Omental fat pad (tissue), 4 donors: ENCODE measurements at places on chromosomes 11 and 22.

- DNase-seq = no peak
Observed at GRCh38 chr11:126415669-126416420, 60.4 kb downstream of the ST3GAL4 start.

DNA sequence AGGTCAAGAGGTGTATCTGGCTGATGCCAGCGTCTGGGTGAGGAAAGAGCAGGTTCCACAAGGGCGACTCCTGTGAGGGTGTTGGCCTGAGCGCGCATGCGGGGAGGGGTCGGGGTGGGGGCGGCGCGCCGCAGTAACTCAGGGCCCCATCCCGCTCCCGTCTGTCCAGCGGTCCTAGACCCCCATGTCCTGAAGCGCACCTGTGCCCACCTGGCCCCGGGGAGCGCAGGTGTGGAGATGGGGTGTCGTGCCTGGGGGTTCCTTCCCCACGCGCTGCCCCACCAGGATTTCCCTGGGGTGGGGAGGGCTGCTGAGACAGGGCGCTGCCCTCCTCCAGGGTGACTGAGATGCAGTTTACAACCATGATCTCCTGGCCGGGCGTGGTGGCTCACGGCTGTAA lies 20.9 kb downstream of the RNH1 start:
- DNase-seq = no peak

GRCh38 chr11:12540913-12541582 lies 133.2 kb upstream of the TEAD1 start:
- DNase-seq = no peak

DNA sequence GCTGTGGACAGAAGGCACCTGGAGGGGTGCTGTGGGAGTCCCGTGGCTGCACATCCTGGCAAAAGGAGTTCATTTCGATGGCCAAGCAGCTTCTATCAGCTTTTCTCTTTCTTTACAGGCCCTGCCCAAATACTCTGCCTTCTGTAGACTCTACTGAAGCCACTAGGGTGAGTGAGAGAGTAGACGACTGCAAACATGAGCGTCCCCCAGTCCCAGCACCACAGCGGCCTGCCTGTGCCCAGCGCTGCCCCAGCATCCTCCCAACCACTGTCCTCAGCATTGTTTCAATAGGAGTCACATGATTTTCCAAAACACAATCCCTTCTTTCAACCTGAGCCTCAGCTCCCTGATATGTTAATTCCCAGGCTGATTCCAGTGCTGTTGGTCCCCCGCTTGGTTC lies 110.0 kb downstream of the KIRREL3 start:
- no peak for DNase-seq

- DNase-seq = no peak
Observed at GRCh38 chr11:119178166-119178680, 7.1 kb upstream of the NHERF4 start.

GRCh38 chr22:23969071-23969470 lies 2.4 kb downstream of the DDTL start:
- DNase-seq = no peak

- no peak for DNase-seq
Observed at GRCh38 chr11:15613251-15613650, 498.5 kb downstream of the INSC start.

GRCh38 chr11:72988821-72989220 lies 153.3 kb downstream of the FCHSD2 start:
- DNase-seq = no peak

DNA sequence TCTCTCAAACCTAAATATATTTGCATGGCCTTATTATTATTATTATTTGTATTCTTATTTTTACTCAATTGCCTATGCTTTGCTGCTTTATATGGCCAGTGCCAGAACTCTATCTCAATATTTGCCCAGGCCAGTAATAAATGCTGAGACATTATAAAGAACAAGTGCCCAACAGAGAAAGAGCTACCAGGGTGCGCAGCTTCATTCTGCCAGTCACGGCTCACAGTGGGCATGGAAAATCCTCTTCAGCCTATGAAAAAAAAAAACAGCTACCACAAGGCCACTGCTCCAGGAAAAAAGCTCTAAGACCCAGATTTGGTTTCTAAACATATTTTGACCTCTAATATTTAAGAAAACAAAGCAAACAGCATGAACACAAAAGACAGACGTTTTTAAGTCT lies 1223.6 kb downstream of the LRRC4C start:
- no peak for DNase-seq

- DNase-seq = no peak
Observed at GRCh38 chr22:30557243-30557642, 10.7 kb upstream of the SEC14L6 start.

- no peak for DNase-seq
Observed at GRCh38 chr22:49705216-49705971, 122.3 kb downstream of the BRD1 start.

- no peak for DNase-seq
Observed at GRCh38 chr11:69509846-69510390, 28.5 kb downstream of the LINC01488 start.

DNA sequence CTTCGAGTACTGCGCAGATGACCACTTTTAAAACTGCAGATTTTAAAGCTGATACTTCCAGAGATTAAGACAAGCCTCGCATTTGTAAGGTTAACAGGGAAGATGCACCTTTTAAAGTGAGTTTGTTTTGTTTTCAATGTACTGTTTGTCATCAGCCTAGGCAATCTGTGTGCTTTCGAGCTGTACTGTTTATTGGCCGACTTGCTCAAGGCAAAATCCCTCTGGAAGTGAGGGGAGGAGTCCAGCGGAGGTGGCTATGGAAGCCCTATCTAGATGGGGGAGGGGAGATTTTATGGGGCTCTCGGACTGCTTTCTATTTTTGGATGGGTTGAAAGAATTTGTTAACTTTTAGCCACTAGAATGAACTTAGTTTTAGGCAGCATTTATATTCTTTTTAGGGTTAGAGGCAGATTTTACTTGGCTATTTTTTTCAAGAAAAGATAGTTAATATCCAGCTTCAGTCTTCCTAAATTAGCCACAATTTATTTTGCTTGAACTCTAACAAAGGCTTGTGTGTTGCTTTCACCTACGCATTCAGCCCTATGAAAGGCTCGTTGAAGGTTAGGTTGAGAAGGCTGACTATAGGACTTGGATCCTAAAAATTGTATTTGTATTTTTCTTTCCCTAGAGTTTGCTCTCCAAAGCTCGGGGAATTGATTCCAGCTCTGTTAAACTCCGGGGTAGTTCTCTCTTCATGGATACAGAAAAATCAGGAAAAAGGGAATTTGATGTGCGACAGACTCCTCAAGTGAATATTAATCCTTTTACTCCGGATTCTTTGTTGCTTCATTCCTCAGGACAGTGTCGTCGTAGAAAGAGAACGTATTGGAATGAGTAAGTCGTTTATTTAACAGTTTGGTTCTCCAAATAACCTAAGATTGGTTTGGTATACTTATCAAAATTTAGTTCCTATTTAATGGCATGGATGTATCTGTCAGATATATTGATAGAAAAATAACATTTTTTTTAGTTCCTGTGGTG lies 2.1 kb downstream of the WEE1 start:
- no peak for DNase-seq

DNA sequence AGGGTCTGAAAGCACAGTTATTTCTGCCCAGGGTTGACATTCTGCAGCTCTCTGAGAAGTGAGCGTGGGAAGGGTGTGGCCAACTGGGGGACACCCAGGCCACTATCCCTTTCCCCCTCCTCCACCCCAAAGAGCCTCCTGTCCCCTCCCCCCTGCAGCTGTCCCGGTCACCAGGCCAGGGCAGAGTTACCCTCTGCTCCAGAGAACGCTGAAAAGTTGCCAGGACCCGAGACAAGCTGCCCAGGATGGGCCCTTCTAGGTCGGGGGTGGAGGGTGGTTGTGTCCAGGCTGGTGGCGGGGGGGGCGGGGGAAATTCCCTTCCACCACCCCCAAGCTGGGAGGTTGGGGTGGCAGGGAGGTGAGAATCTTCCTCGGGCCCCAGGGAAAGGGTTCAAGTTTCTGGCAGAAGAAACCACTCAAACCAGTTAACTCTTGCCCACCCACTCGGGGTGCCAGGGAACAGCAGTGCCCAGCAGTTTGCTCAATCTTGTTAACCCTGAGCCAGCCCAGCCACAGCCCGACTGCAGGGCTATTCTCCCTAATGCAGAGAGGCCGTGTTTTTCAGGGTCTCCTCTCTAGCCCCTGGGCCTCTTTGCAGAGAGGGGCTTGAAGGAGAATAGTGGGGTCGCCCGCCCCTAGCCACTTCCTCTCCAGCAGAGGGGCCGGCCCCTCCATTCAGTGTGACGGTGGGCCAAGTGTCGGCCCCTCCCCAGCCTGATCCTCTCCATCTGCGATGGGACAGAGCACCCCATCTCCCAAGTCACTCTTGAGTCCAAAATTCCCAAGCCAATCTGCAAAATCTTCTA lies 697 bp downstream of the LGALS1 start:
- DNase-seq = no peak

DNA sequence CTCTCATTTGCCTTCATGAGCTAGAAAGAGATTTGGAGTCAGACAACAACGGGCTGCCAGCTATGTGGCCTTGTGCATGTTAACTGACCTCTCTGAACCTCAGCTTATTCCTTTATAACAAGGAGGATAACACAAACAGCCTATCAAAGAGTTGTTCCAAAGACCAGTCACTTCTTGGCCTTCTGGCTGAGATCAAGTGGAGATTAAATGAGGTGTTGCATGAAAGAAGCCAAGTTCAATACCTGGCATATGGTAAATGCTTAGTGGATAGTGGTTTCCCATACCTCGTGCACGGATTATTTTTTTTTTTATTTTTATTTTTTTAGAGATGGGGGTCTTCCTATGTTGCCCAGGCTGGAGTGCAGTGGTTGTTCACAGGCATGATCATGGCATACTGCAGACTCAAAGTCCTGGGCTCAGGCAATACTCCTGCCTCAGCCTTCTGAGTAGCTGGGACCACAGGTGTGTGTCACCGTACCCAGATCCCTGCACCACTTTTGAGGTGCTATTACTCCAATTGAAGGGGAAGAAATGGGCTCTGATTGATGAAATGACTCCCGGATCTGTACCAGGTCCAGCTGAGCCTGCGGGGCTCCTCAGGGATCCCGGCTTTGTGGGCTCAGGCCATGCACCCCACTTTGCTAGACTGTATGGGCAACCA lies 4.9 kb downstream of the LGALS1 start:
- no peak for DNase-seq

- no peak for DNase-seq
Observed at GRCh38 chr11:19366992-19367709, 126.4 kb upstream of the E2F8 start.

- DNase-seq = no peak
Observed at GRCh38 chr22:19631899-19632667, 82.2 kb upstream of the SEPTIN5 start.

GRCh38 chr11:57935402-57936049 lies 88.2 kb upstream of the OR9Q1 start:
- DNase-seq = no peak

DNA sequence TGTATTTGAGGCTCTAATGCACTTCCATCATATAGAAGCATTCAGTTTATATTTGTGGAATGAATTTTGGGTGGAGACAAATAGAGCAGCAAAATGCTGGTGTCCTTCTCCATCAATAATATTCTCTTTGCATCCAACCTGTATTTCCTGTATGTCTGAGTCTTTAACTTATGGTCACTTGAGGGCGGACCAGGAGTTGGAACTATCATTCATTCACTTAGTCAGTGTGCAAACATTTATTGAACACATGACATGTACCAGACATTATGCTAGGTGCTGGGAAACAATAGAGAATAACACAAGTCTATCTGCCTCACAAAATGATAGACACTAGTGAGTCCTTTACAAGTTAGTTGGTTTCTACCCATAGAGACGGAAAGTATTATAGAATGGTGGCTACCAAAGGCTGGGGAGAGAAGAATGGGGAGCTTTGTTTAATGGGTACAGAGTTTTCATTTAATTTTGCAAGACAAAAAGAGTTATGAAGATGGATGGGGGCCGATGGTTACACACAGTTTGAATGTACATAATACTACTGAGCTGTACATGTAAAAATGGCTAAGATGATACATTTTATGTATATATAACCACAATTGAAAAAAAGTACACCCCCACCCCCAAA lies 4.6 kb upstream of the TMEM123 start:
- no peak for DNase-seq

DNA sequence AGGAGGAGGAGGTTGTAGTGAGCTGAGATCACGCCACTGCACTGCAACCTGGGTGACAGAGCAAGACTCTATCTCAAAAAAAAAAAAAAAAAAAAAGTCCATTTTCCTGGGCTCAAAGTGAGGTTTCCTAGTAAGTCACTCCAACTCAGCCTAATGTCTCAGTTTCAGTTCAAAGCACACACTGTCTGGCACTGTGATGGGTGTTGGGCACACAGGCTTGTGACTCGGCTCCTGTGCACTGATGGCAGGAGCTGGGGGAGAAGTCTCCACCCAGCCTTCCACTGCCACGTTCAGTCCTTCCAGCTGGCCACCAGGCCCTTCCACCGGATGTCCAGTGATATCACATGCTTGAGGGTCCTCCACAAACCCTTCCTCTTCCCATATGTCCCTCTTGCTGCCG lies 186.0 kb downstream of the CEP164 start:
- DNase-seq = no peak

DNA sequence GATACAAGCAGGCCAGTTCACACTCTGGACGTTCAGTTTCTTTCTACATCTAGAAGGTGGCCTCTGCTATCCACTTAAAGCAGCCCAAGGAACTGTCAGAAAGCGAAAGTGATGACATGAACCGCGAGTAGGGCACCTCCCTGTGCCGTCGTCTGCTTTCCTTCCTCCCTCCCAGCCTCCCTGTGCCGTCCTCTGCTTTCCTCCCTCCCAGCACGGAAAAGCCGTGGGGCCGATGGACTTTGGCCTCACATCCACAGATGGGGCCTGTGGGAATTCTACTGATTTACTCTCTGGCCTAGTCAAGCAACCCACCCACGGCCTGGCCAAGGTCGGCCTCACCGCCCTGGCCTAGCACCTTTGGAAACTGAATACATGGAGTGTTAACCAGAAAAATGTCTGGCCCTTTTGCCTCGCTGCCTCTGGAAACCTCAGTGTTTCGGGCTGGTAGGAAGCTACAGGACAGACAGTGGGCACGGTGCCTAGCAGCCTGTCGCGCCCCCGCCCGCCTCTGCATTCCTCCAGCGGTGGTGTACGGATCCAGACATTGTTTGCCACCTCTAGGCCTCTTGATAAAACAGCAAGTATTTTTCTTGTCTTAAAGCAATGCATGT lies 14.2 kb downstream of the PEX26 start:
- peak; percentile 33 for DNase-seq

DNA sequence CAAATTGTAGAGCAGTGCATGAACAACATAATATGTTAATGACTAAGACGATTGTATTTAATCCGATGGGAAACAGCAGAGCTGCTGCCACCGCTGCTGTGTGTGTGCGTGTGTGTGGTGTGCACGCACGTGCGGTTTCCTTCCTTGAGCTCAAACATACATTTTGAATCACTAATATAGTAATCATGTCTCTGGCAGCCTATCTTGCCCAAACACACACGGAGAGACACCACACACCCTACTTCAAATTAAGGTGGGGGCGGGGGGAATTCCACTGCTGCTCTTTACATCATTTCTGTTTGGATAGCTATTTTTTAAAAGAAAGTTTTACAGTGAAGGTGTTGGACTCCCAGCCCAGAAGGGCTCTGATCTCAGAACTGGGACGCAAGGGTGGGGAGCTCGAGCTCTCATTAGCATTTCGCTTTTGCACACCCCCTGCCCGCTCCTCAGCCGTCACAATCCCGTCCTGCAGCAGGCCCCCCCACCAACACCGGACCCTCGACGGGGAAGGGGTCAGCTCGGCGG lies 651 bp upstream of the FAM83F start:
- DNase-seq = no peak

- no peak for DNase-seq
Observed at GRCh38 chr11:14340721-14341120, 18.3 kb downstream of the RRAS2 start.
